Ascending aorta (tissue), 2 donors: ENCODE measurements at places on chromosomes 4 and X.

- DNase-seq = no peak
These were observed 2.1 kb downstream of the LOC101059915 start for GRCh38 chrX:71669492-71669891.

DNA sequence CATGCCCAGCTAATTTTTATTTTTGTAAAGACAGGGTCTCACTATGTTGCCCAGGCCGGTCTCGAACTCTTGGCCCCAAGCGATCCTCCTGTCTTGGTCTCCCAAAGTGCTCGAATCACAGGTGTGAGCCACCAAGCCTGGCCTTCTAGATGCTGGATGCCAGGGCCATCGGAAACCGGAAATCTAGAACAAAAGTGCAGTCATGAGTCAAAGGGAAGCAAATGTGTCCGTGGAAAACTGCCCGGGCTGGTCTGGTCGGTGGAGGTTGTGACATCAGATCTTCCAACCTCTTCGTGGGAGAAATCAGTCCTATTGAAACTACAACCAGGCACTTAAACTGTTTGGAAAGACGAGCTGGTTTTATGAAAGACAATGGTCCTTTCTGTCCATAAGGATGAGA is 92.3 kb upstream of the SHOX start:
- DNase-seq = no peak

DNA sequence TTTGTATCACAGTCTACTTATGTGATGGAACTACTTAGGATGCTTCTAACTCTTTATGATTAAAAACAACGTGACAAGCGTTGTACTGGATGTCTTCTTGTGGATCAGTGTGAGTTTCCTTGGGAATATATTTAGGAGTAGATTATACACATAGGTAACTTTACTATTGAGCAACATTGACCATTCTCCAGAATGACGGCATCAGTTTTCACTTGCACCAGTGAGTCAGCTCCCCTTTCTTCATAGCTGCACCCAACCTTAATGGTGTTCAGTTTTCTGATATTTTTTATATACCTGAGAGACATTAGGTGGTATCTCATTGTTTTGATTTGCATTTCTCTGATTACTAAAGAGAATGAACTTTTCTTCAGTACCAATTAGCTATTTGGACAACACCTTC is 343.9 kb downstream of the ADGRL3 start:
- DNase-seq = no peak

- no peak for DNase-seq
These were observed 306.5 kb downstream of the MAGEB5 start for GRCh38 chrX:26522501-26522900.

DNA sequence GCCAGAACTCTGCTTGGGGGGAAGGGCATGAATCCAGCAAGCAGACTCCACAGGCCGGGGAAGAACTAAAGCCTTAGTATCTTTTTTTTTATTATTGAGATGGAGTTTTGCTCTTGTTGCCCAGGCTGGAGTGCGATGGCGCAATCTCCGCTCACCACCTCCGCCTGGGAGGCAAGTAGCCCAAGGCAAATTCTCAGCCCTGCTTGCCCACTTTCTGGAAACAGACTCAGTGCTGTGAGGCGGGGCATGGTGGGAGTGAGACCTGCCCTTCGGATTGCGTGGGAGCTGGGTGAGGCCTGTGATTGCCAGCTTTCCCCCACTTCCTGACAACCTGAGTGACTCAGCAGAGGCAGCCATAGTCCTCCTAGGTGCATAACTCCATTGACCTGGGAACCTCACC is 348.8 kb downstream of the GASK1B start:
- DNase-seq = no peak

DNA sequence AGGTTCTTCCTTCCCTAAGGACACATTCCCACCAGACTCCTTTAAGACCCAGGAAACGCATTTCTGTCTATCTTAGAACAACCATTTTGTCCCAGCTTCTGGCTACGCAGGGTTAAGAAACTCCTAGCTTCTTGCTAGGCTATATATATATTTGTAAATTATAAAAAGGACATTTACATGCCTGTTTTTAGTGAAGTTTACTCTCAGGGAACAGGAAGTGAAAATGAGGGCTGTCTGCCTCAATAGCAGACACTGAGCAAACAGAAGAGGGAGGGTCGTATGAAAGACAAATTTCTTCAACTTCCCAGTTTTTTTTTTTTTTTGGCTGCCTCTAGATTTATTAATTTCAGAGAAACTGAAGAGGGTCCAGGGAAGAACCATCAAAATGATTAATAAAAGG is 9.3 kb upstream of the FRMPD3 start:
- no peak for DNase-seq

DNA sequence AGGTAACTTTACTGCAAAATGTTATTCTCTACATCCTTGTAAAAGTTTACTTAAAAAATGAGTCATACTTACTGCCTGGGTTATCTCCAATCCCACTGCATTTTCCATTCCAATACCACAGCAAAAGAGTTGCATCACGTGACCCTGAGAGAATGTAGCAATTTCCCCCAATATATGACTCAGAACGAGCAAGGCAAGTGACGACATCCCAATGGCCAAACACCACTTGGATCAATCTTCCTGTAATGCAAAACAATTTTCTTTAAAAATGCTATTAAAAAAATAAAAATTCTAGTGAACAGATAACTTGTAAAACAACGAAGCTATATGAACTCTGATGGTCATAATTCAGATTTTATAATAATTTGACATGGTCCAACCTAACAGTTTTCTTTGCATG is 224.3 kb downstream of the DCLK2 start:
- DNase-seq = peak; percentile 76

DNA sequence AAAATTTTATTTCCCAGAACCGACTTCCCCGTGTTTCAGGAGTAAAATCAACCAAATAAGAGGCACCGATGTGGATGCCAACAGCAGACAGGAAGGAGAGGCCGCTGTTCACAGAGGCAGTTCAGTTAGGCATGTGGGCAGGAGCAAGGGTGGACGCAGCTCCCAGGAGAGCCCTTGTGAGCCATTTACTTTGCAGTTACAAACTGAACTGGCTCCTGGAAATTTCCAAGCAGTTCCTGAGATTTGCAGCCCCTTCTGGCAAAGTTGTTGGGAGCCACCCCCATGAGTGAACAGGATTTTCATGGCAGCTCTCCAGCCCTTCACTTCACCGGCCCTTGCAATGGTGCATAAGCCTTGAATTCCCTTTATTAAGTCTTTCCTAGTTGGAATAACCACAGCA is 189.1 kb downstream of the AFAP1 start:
- no peak for DNase-seq

- DNase-seq = no peak
These were observed 91.9 kb downstream of the FAM53A start for GRCh38 chr4:1592068-1592708.

DNA sequence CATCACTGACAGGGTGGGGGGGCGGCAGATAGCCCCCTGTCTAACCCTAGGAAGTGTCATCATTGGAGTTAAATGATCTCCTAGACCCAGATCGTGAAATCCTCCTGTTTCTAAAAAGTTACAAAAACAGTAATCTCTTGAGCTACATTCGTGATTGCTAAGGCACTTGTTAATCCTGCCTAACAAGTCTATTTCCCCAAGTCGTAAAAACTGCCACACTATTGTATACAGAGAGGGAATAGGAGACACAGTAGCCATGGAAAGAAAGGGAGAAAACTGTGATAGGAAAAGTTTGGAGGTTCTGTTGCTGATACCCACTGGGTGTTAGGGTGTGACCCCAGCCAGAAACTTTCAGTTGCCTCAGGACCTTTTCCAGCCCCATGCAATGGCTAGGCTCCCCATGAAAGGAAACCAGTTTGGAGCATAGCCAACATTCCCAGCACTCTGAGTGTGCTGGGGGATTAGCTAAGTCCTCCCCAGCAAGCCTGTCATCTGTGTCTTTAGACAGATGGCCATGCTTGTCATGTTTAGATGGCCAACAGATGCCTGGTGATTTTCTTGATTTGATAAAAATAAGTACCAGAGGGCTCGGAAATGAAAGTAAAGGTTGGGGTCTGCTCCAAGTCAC is 63.3 kb upstream of the ANXA10 start:
- DNase-seq = no peak

DNA sequence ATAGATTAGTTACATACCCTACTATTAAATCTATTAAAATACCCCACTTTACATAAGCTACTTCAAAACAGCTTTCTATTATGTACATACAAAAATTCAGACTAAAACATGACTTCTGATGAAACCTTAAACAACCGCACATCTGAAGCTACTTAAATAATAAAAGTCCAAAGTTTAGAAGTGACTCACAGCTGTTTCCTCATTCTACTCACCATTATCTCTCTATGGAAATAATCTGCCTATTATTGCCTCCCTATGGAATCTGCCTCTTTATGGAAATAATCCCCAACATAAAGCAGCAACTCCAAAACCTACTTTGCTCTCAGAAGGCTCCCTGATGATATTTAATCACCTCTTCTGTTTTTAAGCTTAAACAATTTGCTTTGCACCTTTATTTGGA is 15.7 kb upstream of the BANK1 start:
- no peak for DNase-seq

DNA sequence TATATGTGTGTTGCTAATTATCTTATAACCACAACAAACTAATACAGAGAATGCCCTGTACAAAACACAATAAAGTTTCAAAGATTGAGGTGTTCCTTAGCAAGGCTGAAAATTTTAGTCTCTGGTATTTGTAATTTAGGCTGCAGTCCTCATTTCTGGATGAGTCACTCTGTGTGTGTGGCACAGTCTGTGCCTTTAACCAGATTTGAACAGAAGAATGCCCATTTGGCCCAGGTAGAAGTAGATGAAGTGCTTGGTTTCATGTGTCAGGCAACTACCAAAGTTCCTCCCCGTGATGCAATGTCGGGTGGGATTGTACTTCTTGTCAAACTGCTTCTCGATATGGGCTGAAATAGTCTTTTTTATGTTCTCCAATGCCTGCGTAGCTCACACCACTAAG is 91.6 kb upstream of the H2AZ1 start:
- DNase-seq = no peak

- no peak for DNase-seq
These were observed 128.9 kb downstream of the BANK1 start for GRCh38 chr4:101919373-101919977.

GRCh38 chr4:48195374-48195773 is 61.3 kb upstream of the TXK start:
- DNase-seq = no peak

- no peak for DNase-seq
These were observed 31.0 kb upstream of the FGF5 start for GRCh38 chr4:80235451-80235850.

GRCh38 chr4:174581901-174582300 is 59.6 kb upstream of the HPGD start:
- DNase-seq = no peak

DNA sequence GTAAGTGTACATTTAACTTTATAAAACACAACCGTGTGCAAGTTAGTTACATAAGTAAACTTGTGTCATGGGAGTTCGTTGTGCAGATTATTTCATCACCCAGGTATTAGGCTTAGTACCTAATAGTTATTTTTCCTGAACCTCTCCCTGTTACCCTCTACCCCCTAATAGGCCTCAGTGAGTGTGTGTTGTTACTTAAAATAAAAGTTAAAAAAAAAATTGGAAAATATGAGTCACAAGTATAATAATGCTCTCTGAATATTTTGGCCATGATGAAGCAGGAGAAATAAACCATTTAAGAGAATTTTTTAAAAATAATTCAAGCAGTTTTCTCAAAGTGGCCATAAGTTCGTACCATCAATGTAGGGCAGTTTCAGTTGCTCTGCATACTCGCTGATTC is 105.1 kb upstream of the GRID2 start:
- no peak for DNase-seq

- DNase-seq = no peak
These were observed 87.5 kb upstream of the C1QTNF7 start for GRCh38 chr4:15340332-15340731.

DNA sequence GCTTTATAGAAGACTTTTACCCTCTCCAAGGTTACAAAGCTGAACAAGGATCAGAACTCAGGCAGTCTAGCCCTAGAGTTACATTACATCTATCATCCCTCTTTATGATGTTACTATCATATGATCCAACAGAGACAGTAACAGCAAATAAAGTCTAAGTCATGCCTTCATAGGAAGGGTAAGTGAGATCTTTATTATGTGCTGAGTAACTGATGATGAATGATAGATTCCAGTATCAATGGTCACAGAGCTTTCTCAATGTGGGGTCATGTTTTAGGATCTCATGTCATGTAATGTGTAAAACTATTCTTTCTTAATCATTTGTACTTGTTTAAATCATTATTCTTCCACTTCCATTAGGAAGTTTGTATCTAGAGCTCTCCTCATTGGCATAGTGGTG is 22.8 kb downstream of the ELOVL6 start:
- no peak for DNase-seq

DNA sequence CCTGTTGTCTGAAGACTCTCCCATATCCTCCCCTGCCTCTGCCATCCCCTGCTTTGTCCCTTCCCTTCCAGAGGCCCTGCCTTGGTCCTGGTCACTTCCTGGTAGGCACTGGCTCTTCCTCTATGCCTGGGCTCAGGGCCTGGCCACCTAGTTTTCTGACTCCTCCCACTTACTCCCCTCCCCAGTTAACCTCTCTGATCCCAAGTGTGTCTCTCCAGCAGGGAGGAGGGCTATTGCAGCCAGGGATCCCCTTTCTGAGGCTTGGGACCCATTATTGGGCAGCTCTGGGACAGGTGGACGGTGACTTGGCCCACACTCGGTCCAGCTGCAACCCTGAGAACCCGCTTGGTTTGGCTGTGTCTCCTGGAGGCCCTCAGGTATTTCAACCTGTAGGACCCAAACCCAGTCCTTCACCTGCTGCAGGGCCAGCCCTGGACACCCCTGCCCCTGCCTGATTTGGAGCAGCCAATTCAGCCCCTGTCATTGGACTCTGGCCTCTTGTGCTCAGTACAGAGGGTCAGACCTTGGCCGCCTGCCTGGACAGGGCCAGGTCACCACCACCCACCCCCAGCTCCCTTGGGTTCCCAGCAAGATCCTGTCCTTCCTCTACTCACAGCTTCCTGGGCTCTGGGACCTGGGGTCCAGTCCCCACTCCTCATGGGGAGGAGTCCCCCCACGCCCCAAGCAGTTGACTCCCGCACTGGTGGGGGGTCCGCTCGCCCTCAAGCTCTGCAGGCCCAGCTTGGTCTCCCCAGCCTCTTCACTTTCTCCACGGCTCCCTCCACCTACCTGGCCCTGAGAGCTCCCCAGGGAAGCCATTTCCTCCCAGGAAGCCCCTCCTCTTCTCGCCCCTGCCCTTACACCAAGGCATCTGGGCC is 1.1 kb upstream of the SH3BP2 start:
- DNase-seq = no peak

GRCh38 chr4:24793219-24794005 is 2.0 kb upstream of the SOD3 start:
- DNase-seq = no peak

GRCh38 chr4:175536852-175537453 is 275.1 kb downstream of the GPM6A start:
- no peak for DNase-seq

- no peak for DNase-seq
These were observed 12.2 kb upstream of the TMEM128 start for GRCh38 chr4:4260185-4260751.

GRCh38 chr4:25823632-25824031 is 39.2 kb downstream of the SEL1L3 start:
- DNase-seq = no peak

DNA sequence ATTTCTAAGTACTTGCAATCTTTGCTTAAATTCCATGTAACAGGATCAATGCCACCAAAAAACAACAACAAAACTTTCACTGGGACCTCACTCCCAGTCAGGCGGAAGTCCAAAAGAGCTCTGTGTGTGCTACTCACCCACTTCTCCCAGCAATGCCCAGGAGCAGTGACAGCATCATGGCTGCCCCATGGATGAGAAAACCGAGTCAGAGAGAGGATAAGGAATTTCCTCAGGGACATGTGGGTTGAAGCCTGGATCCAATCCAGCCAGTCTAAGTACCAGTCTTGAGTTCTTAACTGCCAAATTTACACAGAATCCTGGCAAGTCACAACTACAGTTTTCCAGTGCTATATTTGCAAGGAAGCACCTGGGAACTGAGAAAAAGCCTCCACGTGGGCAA is 64.5 kb downstream of the STX18 start:
- no peak for DNase-seq
